ENCODE measurements at places on chromosomes 12 and 14.

DNA sequence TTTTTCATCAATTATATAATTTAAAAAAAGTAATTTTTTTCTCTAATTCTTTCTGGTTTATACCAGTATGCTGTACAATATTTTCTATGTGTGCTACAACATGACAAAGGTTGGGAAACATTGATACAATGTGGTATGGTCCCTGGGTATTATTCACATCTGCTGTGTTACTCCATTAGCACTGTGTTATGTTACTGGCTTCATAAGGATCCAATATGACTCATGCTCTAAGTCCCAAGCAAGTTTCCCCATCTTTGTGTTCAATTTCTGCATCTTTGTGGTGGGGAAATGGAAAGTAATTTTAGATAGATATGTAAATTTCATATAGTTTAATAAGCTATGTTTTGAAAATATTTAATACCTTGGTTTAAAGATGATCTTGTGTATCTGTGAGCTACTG, 35.8 kb downstream of the FBXO33 start:
- peak; percentile 45 for DNase-seq

DNA sequence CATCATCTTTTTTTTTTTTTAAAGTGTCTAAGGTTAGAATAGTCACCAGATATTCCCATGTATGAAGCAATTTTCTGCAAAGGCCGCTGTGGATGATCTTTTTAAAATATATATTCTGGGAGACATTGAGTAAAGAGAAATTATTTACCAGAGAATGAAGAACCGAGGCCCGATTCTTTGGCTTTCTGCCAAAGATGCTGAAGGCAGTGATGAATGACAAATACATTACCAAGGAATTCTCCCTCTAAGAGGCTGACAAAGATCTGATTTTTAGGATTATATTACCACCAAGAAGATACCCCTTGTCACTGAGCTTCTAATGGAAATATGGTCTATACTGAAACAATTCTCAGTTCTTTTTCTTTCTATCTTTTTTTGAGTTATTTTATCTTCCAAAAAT, 336.8 kb downstream of the NAV3 start:
- DNase-seq = no peak

DNA sequence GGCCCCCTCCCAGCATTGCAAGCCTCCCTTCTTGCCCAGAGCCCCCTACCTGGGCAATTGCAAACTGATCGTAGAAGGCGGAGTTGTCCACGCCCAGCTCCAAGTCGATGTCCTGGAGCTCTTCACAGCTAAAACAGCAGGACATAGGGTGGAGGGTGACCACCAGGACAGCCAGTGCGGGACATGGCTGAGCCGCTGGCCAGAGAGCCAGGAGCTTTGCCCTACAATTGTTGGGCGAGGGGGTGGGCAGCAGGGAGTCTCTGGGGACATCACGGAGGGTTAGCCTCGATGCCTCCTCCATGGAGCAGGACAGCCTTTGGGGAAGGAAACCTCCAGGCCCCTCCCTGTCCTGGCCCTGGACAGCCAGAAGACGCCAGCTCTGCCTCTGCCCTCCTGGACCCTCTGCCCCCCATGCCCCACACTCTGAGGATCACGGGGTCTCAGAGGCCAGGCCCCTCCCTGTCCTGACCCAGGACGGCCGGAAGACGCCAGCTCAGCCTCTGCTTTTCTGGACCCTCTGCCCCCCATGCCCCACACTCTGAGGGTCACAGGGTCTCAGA, 9.4 kb downstream of the TMEM179 start:
- DNase-seq = no peak

DNA sequence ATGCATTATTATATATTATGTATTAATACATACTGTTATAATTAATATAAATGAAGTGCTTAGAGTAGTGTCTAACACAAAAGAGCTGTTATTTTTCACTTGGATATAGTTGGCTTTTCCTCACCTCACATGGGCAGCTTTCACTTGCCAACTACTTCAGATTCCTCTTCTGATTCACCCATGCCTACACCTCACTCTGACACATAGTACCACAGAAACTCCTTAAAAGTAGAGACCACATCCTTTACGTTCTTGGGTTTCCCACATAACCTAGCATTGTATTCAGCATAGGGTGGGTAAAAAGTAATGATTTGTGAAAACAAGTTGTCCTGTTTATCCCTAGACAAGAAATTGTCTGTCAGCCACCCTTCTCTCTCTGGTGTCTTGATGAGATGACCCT, 61.0 kb downstream of the DIO2 start:
- no peak for DNase-seq

- DNase-seq = no peak
These were observed 89.9 kb downstream of the NKX2-1 start for GRCh38 chr14:36430169-36430568.

DNA sequence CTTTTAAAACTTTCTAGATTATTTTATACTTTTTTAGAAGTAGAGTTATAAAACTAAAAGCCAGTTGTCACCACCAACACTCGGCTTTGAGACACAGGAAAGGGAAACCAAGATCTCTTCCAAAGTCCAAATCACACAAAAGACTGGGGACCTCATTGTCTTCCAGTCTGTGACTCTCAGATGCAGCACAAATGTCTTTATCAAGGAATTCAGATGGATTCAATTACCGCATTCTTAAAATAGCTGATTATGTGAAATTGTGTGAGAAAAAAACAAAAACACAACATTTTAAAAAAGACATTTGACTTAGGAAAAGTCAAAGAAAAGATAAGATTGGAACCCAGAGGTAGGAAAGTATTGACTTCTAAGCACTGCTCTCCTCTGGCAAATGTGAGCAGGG, 3.5 kb upstream of the SIX6 start:
- DNase-seq = no peak

DNA sequence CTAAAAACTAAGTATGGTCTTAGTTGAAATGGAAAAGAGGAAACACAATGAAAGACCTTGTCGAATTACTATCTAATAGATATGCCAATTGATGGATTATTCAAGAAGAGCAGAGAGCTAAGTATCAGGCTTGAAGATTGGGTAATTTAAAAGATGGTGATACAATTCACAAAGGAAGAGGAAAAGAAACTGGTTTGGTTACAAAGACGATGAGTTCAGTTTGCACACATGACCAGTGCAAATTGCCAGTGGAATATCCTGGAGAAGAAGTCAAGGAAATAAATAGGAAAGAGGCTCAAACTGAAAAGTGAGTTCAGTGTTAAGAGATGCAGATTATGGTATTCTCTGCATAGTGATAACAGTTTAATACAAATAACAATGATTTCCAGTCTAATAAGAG, 2.5 kb upstream of the RAP1B start:
- no peak for DNase-seq

- DNase-seq = no peak
These were observed 7.8 kb upstream of the ITGB7 start for GRCh38 chr12:53214687-53215455.

DNA sequence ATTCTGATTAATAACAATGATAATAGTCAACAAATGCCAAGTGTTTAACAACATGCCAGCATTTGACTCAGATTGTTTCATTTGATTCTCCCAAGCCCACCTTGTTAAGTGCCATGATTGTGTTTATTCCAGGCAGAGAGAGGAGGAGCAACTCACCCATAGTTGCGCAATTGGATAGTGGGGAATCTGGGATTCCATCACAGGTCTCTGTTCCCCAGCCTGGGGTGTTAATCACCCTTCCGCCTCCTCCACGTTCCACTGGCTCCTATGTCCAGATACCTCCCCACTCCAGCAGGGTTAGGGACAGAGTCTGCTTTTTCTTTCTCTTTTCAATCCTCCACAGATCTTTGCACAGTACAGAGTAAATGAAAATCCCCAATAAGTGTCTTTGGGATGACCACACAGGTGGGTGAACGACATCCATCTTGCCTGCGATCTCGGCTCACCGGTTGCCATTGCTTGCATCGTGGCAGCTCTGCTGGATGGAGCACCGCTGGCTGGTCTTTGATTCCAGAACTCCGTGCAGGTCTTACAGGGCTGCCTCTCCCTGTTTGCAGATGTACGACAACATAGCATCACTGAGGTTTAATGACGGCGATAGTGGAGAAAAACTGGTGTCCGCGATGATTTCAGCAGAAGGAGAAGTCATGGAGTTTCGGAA, 78.8 kb downstream of the DNAH10 start:
- DNase-seq = no peak

- DNase-seq = no peak
These were observed 90.2 kb upstream of the TBX3 start for GRCh38 chr12:114774197-114774596.

- DNase-seq = no peak
These were observed 8.2 kb downstream of the TMEM121 start for GRCh38 chr14:105534586-105534985.

- DNase-seq = no peak
These were observed 138.6 kb upstream of the TRHDE start for GRCh38 chr12:72133497-72134055.

GRCh38 chr12:124543590-124544310, 23.7 kb downstream of the NCOR2 start:
- no peak for DNase-seq

DNA sequence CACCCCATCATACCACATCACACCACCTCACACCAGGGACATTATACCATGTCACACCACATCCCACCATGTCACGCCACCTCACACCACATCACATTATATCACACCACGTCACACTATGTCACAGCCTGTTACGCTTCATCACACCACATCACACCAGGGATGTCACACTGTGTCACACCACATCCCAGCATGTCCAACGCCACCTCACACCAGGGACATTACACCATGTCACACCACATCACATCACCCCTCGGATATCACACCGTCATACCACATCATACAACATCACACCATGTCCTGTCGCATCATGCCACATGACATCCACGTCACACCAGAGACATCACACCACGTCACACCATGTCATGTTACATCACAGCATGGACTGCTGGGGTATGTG, 235.5 kb downstream of the TMEM121 start:
- DNase-seq = no peak

GRCh38 chr14:53796734-53797133, 159.9 kb downstream of the BMP4 start:
- no peak for DNase-seq

DNA sequence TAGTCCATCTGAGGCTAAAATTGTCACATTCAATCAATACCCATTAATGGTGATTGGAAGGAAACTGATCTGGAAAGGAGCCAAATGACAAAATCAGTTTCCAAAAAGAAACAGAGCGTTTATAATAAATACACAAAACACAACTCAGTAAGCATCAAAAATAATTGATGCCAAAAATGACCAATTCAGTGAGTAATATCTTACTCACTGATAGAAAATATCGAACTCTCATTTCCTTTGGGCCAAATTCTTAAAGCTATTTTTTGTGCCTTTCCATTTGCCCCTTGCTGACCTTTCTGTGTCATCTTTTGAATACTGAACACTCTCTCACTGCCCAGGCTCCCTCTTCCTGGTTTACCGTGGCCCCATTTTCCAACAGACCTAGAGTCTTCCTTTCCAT, 22.5 kb upstream of the ATP2B1 start:
- peak; percentile 80 for DNase-seq

DNA sequence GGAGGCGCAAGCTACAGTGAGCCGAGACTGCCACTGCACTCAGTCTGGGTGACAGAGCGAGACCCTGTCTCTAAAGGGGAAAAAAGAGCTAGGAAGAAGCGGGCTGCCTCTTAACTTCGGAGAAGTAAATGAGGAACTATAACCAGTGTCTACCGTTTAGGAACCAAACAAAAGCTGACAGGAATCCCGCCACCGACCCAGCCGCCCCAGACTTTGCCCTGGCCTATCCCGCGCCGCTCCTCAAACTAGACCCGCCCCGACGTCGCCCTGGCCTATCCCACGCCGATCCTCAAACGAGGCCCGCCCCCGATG, 568 bp upstream of the SIVA1 start:
- no peak for DNase-seq

DNA sequence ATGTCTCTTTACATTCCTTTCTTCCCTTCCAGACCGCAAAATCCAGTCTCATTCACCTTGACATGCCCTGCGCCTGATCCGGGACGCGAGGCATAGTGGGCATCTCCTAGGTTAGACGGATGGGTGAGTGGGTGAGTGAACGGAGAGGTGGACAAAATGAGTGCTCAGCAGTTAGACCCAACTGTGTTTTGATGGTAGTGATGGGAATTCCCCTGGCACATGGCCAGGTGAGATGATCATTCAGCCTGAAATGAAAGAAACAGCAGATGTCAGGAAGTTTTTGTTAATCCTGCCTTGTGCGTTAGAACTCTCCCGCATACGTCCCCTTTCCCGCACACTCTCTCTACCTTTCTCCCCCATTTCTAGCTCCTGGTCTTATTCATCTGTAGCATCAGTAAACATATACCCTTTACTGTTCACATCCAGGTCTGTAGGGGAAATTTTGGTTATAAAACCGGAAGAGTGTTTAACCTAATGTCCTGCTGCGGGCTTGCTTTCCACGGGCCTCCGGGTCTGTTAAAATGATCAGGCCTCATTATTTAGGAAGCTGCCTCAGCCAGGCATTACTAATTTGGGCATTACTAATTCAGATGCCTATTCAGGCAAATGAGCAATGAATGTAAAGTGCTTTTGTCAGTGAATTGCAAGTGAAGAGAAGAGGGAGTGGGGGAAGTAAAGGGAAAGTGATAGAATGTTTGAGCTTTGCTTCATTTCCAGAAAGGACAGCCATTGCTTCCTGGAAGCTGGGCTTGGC, 172.8 kb downstream of the ETV6 start:
- peak; percentile 58 for DNase-seq

- no peak for DNase-seq
These were observed 139.5 kb downstream of the SMOC1 start for GRCh38 chr14:70018713-70019211.

- DNase-seq = no peak
These were observed 36.2 kb upstream of the TMX1 start for GRCh38 chr14:51203881-51204280.

DNA sequence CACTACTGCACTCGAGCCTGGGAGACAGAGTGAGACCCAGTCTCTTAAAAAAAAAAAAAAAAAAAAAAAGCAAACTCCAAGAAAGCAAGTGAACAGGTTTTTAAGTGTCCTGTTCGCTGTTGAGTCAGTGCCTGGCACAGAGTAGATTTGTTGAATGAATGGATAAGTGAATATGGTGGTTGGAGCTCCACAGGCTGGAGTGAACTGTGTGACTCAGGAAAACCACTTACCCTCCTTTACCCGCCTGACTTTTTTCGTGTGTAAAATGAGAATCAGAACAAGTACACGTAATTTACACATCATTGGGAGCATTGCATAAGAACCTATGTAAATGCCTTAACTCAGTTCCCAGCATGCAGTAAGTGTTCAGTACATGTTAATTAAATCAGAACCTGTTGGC, 24.0 kb upstream of the ESRRB start:
- no peak for DNase-seq

DNA sequence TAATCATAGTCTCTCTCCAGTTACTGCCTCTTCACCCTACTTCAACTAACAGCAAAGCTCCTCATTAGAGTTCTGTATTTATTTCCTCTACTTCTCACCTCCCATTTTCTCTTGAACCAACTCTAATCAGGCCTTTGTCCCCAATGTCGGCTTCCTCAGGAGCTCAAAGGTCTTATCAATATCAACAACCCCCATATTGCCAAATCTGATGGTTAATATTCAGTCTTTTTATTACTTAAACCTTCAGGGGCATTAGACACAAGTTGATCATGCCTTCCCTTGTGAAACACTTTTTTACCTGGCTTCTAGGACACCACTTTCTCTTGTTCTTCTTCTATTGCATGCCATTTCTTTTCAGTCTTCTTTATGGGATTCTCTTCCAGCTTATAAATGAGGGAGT, 509.0 kb downstream of the NELL2 start:
- DNase-seq = no peak

- peak; percentile 15 for DNase-seq
These were observed 66.7 kb downstream of the CCER1 start for GRCh38 chr12:90888316-90888715.

Measured in foreskin fibroblast (primary cell).